ENCODE measurements at places on chromosomes 13 and 19.

GRCh38 chr13:42970824-42971690 is 21.0 kb downstream of the EPSTI1 start:
- no peak for DNase-seq

GRCh38 chr13:71290963-71291841 is 575.8 kb downstream of the DACH1 start:
- peak; percentile 5 for DNase-seq

GRCh38 chr19:41435936-41436673 is 3.6 kb downstream of the DMAC2 start:
- DNase-seq = no peak

DNA sequence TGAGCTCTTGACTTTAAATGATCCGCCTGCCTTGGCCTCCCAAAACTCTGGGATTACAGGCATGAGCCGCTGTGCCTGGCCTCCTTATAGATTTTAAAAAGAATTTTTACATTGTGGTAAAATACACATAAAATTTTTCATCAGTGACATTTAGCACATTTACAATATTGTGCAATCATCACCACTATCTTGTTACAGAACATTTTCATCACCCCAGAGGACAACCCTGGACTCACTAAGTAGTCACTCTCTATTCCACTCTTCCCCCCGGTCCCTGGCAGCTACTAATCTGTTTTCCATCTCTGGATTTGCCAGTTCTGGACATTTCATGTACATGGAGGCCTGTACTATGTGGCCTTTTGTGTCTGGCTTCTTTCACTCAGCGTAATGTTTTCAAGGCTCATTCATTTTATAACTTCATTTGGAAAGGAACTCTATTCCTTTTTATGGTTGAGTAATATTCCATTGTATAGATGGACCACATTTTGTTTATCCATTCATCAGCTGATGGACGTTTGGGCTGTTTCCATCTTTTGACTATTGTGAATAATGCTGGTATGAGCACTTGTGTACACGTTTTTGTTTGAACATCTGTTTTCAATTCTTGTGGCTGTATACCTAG is 19.9 kb downstream of the MEGF8 start:
- no peak for DNase-seq

Data from kidney epithelial cell (primary cell).